ENCODE measurements at places on chromosomes 2 and 18.
A peak's percentile ranks its signal among the peaks of the same experiment; 100 is the strongest.

DNA sequence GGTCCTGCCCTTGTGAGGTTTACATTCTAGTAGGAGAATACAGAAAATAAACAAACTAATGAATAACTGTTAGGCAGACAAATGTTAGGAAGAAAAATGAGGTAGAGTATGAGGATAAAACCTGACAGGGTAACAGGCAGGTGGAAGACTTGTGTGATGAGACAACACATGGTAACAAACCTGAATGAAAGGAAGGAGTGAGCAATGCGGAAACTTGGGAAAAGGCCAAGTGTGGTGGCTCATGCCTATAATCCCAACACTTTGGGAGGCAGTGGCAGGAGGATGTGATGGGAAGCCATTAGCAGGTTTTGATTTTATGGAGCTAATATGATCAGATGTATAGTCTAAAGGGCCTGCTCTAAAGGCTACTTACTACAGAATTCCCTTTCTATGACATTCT, 74.2 kb downstream of the INO80D start:
- no peak for DNase-seq

DNA sequence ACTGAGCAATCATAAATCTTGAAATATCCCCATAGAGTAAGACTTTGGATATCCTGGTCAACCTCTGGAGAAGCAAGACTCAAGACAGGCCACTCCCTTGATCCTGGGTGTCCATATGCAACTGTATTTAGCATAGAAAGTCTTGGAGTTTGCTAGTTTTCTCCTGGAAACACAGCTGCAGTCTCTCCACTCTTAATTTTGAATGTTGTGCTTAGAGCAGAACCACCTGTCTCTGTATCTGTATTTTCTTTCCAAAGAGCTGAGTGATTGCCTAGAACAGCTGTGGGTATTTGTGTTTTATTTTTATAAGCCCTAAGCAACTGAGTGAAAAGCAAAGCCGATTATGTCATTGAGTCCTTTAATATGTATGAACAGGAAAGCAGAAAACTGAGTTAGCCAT, 64.1 kb upstream of the ADAM23 start:
- DNase-seq: no peak

- no peak for DNase-seq
Observed at GRCh38 chr2:129224486-129224885, 755.0 kb upstream of the RAB6C start.

DNA sequence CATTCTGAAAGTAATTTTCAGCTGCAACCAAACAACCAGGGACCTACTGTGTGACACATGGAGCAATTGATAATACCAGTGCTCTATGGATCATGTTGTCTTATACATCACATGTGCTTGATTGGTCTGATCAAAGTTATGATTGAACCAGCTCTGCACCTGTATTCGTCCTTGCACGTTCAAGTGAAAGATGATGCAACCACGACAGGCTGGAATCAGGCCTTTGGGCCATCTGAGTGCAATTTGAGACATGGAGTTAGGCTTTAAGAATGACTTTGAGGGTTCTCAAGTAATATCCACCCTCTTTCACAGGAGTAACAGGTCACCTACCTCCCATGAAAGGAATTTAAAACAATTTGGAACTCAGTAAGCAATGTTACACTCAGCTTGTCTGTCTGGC, 165.2 kb downstream of the SLC8A1 start:
- no peak for DNase-seq

GRCh38 chr2:136384531-136385303, 266.8 kb upstream of the CXCR4 start:
- DNase-seq: no peak

- DNase-seq: no peak
Observed at GRCh38 chr18:80210312-80211083, 36.8 kb downstream of the PARD6G start.

DNA sequence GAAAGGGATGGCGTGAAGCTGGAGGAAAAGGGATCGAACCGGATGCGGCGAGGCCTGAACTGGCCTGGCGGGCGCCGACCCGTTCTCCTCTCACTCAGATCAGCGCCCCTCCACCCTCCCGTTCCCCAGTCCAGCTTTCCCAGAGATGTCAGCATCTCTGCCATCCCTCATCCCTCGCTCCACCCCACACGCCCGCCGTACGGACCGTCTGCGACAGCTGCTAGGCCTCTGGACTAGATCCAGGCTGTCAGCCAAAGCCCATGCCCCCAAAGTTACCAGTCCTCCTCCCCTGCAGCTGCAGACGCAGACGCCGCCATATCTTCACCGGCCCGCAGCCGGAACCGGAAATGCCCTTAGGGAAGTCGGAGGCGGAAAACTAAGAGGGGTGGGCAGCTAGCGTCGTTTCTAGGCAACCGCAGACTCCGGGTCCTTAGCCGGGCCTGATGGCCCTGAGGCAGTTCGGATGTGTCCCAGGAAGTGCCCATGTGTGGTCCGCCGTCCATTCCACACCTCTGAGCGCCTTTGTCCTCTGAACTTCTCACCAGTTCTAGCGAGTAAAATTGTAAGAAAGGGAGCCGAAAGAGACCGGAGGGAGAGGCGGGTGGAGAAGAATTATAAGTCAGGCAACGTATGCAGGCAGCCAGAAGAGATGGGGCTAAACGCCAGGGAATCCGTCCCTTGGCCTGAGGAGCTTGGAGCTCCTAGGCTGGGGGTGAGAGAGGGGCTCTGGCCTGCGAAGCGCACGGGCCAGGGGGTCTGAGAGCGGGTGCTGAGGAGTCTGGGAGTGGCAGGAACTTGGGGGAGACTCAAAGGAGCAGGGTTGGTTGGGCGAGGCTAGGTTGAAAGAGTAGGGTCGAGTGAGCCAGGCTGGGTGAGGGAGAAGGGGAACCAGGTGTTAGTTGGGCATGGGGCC, at the start of the genes RNF25 and STK36:
Gene RNF25, minus strand, starts transcription at position 349 of the 913 bp plus-strand sequence. Its CDS starts 32 bp downstream, at position 317.
Gene STK36, plus strand, starts transcription at position 433 of the 913 bp plus-strand sequence. CDS start 744 bp downstream, outside the sequence.
- peak; percentile 84 for DNase-seq

- DNase-seq: no peak
Observed at GRCh38 chr2:11876889-11877288, 130.5 kb downstream of the LPIN1 start.

DNA sequence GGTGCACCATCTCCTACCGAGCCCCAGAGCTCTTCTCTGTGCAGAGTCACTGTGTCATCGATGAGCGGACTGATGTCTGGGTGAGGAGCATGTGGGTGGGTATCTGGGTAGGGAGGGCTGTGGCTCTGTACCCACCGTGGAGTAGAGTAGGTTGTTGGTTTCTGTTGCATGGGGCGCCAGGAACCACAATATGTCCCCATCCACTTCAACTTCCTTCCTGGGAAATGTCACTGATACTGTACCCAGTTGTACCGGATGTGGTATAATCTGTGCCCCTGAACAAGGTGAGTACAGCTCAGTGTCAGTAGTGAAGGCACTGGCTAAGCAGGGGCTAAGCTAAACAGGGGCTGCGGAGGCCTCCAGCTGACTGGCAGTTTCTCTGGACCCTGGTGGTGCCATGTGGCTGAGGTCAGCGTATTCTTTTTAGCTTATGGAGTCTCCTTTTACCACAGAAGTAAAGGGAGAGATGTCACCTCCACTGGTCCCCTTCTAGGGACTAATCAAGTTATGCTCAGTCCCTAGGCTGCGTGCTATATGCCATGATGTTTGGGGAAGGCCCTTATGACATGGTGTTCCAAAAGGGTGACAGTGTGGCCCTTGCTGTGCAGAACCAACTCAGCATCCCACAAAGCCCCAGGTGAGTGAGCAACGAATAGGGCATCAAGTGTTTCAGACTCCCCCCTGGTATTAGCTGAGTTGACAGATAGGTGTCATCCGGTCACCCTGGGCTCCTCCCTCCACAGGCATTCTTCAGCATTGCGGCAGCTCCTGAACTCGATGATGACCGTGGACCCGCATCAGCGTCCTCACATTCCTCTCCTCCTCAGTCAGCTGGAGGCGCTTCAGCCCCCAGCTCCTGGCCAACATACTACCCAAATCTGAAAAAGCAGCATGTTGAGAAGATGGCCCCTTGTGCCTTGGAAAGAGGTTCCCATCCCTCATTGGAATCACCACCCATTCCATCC, 2.7 kb downstream of the STK16 start:
- DNase-seq: no peak

DNA sequence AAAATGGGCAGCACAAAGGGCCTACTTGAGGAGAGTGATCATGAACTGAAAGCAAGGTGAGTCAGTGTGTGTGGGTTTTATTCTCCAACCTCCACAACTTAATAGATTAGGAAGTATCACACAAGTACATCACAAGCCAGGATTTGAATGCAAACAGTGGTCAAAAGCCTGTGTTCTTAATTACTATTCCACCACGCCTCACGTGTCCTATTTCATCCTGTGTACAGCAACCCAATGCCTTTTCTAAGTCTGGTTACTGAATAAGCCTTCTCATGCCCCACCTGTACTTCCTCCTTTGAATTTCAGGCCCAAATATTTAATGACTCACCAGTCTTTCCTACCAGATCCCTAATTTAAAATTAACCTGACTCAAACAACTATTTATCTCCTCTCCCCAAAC, 755.7 kb upstream of the SLC8A1 start:
- no peak for DNase-seq

DNA sequence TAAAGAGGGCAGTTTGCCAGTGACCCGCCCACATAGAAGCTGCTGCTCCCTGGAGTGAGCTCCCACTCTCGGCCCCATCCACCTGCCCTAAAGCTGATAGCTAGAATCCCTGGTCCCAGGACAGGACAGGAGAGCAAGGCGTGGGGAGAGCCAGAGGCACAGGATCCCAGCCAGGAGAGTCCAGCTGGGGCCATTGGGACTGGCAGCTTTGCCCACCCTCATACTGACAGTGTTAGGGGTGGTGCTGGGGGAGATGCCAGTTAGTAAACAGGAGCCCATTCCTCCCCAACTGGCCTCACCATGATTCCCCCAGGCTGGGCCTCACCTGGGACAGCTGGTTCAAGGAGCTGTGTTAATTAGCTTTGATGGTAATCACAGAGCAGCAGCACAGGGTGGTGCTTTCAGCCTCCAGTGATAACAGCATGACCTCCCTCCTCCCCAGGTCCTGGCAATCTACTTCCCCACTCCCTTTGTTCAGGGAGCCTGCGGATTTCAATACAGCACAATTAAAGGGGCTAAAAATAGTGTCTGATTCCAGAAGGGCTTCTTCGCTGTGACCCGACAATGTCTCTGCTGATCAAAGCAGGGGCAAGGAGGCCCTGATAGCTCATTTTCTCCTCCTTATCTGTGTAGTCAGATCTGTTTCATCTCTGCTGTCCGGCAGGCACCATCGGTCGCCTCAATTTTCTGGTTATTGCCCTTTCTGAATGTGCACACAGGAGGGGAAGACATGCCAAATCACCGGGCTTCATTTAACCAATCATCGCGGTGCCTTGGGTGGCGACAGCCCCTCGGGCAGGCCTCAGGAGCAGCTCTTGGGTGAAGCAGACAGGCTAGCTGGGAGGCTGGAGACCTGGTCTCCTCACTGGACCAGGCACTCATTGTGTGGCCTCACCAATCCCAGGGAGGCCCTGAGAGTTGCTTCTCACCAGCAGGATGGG, 119.9 kb upstream of the TEX51 start:
- DNase-seq: no peak

DNA sequence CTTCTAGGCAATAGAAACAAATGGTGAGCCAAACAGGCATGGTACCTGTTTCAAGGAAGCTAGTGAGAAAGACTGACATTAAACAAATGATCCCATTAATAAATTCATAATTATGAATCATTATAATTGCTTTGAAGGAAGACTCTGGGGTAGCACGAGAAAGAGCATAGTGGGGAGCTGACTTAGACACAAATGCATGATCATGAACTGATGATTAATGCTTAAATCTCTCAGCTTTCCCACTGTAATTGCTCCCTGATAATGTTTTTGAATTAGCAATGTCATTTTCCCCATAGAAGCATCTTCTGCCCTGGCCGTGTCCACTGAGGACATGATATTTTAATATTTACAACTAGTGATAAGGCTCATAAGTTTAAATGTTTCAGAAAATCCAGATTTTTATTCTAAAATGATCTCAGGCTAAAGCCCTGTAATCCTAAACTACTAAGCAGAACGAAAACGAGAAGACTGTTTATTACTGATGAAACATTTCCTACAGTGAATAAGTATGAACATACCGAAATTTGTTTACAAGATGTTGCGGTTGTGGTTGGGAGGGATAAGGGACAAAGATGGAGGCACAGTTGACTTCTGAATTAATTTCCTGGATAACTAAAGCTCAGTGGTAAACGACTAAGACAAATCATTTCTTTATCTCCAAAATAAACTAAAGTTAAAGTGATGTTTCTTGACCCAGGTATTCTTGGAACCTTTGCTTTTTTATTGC, 47.3 kb upstream of the TACR1 start:
- no peak for DNase-seq

- DNase-seq: no peak
Observed at GRCh38 chr2:29755829-29756228, 165.6 kb downstream of the ALK start.

GRCh38 chr2:45852450-45853150, 201.1 kb downstream of the PRKCE start:
- no peak for DNase-seq

- DNase-seq: no peak
Observed at GRCh38 chr2:143514413-143514812, 385.2 kb downstream of the ARHGAP15 start.

- DNase-seq: no peak
Observed at GRCh38 chr2:13660231-13660630, 943.5 kb downstream of the TRIB2 start.

DNA sequence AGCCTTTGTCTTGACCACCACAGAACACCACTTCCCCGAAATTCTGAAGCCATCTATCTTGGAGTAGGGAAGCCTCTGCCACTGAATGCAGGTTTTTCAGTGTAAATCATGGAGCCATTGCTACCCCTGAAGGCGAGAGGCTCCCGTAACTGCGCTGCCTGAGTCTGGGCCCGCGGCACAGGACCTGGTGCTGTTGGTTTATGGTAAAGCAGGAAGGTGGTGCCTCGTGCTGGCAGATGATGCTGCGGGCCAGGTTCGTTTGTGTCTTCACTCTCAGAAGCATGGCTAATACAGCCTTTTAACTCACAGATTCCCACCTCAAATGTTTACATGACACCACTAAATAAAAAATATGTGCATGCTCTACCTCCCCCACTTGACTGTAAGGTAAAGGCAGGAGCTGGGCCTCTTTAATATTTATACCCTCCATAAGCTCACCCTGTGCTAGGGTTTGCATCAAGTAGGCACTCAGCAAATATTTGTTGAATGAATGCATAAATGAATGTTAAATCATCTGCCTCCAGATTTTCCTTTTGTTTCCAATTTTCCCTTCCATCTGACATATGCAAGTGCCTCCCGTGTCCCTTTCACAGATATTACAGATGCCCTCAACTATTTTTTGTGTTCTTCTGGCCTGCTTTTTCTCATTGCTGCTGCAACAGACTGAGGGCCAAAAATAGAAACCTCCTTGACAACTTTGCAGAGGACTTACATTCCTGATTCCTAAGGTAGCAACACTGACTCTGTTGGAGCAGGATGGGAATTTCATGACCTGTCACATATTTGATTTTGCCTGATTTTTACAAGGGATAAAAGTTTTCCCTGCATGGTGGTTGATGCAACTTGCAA, 83.5 kb upstream of the CPO start:
- DNase-seq: no peak

- DNase-seq: no peak
Observed at GRCh38 chr2:5093056-5093455, 599.1 kb upstream of the SOX11 start.

DNA sequence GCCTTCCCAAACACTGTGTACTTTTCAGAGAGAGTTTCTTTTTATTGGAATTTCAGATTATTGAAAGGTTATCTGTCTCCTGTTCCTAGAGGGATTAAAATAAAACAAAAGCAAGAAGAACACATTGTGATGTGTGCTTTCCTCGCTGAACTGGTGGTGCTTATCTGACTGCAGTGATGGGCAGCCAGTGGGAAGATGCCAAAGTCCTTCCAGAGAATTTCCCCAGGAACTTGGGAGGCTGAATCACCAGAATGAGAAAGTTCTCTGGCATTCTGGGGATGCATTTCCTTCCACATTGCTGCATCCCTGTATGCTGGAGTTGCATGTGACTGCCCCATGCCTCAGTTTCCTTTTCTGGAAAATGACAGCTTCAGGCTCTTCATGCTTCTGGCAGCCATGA, 53.9 kb upstream of the SEC11C start:
- no peak for DNase-seq

Measured in T1000 (cell line).